ENCODE measurements at places on chromosomes 16 and 17.

GRCh38 chr17:8875957-8876356 lies 8.5 kb upstream of the PIK3R6 start:
- no peak for DNase-seq

DNA sequence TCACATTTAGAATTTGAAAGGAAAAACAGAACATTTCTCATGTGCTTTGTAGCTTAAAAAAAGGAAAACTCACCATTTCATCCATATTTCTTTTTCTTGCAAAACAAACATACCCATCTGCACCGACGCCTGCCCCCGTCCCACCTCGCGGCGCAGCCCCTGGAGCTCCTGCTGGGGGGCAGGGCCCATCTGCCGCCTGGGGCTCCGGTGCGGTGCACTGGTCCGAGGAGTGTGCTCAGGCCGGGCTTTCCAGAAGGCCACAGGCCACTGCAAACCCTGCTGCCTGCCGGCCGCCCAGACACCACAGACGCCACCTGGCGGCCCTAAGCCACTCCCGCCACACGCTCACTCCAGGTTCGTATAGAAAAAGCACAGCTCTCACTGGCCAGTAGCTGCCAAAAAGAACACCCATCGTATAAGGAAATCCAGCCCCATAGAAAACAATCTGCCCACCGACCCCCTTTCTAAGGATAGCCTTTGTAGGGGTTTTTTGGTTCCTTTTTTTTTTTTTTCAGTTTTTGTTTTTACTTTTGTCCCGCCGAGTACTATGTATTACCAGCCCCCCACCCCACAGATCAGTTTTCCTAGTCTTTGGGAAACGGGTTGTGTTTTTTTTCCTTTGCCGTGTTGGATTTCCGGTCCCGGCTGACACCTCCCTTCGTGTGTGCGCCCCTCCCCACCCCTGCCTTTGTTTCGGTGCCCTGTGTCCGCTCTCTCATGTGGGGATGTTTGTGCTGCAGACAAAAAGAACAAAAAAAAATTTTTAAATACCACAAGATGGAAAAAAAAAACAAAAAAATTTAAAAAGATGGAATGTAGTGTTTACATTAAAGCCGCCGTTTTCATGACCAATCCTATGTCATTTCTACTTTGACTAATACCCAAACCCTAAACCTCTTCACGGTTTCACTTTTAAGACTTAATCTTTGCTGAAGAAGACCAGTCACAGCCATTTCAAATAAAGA lies 68.8 kb downstream of the AMFR start:
- DNase-seq = no peak

GRCh38 chr17:56158344-56158743 lies 5.1 kb downstream of the ANKFN1 start:
- DNase-seq = no peak

- DNase-seq = no peak
These were observed 6.4 kb downstream of the CMTM2 start for GRCh38 chr16:66585481-66586239.

DNA sequence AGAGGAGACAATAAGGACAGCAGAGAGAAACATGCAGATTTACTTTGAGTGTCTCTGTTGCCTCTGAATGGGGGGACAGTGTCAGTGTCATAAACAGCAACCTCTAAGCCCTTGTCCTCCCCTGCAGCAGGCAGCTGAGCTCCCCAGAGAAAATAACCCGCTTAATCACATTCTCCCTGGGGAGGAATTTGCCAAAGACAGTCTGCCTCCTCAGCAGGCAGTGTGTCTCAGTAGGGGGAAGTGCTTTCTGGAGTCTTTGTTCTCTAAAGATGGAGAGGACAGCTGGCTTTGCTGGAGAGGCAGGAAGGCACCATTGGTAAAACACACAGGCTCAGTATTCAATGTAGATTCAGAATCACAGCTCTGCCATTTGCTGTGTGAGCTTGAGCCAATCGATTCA lies 16.1 kb downstream of the TEKT5 start:
- DNase-seq = no peak

GRCh38 chr17:48131216-48131824 lies 23.8 kb downstream of the SNX11 start:
- DNase-seq = peak; percentile 28

GRCh38 chr17:78925234-78925633 lies at the start of gene TIMP2:
TIMP2 (minus strand) TSS chr17:78925387; CDS start chr17:78925088, 299 bp downstream.
- DNase-seq = peak; percentile 63

DNA sequence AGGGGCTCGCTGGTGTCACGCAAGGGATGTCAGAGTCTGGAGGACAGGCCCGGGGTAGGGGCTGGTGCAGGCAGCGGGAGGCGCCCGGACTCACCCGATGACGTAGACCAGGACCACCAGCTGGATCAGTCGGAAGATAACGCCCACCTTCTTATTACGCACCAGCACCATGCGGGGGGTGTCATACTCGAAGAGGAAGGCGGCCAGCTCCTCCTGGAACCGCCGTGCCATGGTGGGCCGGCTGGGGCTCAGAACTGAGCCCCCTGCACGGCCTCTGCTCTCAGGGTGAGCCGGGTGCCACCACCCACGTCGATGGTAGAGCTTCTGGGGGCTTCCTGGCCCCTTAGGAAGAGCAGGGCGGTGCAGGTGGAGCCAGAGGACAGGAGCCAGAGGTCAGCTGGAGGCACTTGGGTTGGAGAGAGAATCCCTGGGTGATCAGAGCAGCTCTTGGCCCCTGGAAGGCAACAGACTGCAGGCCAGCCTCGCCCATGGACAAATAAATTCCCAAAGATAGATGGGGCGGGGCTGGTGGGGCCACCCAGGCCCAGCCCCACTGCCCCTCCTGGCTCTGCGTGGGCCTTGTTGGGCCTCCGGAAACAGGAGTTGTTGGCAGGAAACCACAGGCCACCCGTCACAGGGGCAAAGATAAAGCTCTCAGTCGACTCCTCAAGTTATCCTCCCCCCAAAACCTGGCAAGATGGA lies at the start of gene P2RX1:
Gene P2RX1 (minus strand): TSS at position 471 of the 702 bp plus-strand sequence. CDS start 240 bp downstream, at position 231.
- DNase-seq = no peak

GRCh38 chr16:1182316-1182671 lies 29.4 kb downstream of the CACNA1H start:
- DNase-seq = no peak

- no peak for DNase-seq
These were observed 1.2 kb upstream of the SEPTIN1 start for GRCh38 chr16:30383521-30383920.

GRCh38 chr16:10972108-10972818 lies 27.9 kb downstream of the CLEC16A start:
- no peak for DNase-seq

DNA sequence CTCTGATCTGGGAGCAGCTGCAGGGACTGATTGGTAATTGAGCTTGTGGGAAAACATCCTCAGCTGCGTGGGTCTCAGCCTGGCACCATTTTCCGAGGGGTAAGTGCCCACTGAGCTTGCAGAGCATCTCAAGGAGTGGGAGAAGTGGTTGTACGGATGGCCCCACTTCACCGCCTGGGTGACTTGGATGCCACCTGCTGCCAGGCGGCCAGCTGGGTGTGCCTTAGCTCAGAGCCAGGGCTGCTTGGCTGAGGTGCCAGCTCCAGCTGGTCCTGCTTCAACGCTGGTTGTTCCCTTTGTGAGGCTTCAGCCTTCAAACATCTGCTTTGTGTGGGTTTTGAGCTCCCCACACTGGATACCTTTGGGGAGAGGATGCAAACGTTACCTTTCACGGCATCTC lies 482.7 kb upstream of the EEF2KMT start:
- DNase-seq = no peak

DNA sequence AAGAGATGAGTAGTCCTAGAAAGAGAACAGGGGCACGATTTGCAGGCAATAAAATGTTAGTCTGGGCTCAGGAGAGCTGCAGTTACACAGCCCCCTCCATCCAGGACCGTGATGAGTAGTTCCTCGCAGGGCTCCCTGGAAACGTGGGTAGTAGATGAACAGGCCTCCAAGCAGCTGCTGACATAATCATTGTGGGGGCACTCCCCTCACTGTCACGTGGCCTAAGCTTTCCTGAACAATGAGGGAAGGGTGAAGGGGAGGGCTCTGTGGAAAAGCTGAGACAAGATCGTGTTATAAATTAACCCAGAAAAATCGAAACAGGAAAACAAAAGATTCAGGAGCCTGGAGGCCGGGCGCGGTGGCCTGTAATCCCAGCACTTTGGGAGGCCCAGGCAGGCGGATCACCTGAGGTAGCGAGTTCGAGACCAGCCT lies 1.3 kb upstream of the PER1 start:
- DNase-seq = no peak

GRCh38 chr16:52584354-52585320 lies 37.7 kb upstream of the TOX3 start:
- no peak for DNase-seq

DNA sequence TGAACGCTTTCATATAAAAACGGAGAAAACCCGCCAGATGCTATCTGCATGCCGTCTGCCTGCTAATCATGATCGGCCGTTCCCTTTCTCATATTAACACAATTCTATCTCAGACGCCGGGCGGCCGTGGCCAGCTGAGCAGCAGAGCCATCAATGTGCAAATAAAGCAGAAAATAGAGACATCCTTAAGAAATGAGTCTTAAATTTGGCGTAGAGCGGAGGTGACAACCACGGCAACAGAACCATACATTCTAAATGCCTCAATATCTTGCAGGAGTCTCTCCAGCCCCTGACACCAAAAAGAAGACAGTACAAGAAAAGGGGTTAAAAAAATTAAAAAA lies 2.7 kb upstream of the IRX5 start:
- DNase-seq = no peak

DNA sequence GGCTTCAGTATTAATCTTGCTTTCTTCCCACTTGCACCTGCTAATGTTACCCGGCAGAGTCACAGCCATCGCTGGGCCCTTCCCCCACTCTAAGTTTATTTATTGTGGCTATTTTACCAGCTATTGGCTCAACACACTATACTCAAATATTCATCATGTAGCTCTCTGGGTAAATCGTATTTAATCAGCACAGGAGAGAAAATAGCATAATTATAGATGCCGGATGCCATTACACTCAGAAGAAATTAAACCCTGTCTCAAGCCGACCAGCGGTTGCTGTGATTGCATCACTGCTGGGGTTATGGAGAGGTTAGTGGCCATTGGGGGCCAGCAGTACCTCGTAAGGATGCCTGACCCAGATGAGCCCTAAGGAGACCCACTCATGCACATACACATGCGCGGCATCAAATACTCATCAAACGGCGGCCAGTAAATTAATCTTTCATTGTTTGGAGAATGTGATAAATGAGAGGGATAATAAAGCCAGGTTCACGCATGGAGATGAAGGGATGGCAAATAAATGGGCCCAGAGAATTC lies 269.5 kb upstream of the ZFHX3 start:
- no peak for DNase-seq

DNA sequence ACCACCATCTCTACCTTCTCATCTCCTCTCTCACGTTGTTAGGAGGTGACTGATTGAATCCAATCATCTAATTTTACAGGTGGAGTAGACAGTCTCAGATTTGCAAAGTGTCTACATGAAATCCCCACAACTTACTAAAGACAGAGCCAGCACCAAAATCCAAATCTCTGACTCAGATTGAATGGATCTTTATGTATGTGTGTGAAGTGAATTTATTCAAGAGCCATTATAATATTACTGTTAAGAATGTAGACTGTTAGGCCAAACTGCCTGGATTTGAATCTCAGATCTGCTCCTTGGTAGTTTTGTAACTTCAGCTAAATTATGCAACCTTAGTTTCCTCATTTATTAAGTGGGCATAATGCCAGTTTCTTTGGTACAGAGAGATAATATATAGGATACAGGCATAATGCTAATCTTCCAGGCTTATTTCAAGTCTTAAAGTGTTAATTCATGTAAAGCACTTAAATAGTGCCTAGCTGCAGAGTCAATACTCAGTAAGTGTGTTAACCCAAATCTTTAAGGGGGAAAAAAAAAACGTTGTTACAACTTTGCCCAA lies 12.7 kb downstream of the CNEP1R1 start:
- no peak for DNase-seq

GRCh38 chr16:10852948-10853347 lies 24.1 kb upstream of the CIITA start:
- no peak for DNase-seq

DNA sequence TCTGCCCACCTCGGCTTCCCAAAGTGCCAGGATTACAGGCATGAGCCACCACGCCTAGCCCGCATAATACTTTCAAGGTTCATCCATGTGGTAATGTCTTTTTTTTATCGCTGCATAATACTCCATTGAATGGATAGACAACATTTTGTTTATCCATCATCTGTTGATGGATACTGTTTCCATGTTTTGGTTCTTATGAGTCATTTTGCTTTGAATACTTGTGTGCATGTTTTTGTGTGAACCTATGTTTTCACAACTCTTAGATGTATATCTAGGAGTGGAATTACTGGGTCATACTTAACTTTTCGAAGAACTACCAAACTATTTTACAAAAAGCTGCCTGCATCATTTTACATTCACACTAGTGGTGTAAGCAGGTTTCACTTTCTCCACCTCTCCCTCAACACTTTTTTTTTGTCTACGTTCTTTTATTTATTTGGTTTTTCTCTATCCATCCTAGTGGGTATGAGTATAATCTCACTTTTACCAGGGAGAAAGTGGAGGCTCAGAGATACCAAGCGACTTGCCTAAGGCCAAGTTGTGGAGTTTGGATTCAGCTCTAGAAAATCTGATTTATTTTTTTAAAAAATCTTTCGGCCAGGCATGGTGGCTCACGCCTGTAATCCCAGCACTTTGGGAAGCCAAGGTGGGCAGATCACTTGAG lies 151.2 kb downstream of the CMIP start:
- no peak for DNase-seq

GRCh38 chr17:69607162-69607834 lies 192.8 kb downstream of the MAP2K6 start:
- peak; percentile 12 for DNase-seq

All from NCI-H1048 (cell line).